ENCODE measurements at places on chromosomes 1 and 21. TPM values are rescaled to one million over a fixed set of nuclear protein-coding genes. Genes with fewer than 3 reads are reported as not detected.

DNA sequence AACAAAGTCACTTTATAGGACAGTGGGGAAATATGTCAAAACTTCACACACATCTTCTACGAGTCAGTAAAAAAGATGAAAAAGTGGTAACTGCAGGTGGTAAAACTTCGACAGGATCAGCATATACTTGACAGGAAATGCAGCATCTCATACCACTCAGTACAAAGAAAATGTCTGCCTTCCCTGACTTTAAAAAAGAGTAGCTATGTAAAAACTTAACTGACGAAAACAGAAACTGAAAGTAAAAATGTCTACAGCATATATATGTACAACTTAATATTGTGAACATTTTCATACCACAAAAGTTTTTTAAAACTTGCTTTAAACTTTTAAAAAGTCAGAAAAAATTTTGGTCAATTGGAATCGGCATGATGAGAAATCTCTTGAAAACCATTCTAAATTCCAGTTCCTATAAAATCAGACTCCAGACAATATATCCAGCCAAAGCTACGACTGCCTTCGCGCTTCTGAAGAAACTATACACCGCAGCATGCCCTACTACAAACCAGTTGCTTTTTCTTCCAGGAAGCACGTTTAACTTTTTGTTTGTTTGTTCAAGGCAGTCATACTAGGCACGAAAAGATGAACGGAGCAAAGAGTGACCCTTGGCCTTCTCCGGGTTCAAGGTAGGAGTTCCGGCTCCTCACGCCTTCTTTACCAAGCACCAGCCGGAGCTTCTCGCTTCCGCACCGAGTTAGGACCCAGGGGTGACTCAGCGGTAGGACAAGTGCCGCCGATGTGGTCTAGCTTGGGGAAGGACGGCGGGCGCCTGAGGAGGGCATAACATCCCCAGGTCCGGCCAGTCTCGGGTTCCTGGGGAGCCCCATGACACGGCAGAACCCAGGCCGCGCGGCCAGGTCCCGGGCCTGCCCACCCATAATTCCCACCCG, 612 bp downstream of the PSMA5 start:
- H3K27me3 ChIP-seq, result no peaks in the 10 kb centered on the region
- peak overlapping the region; percentile 43 for H3K4me3 ChIP-seq
- H3K36me3 ChIP-seq, result peaks cover 6% of the 10 kb centered on the region
- H3K27ac ChIP-seq, result peak overlapping the region; percentile 51
- DNase-seq, result no peak
- peaks cover 16% of the 10 kb centered on the region for H3K4me1 ChIP-seq

DNA sequence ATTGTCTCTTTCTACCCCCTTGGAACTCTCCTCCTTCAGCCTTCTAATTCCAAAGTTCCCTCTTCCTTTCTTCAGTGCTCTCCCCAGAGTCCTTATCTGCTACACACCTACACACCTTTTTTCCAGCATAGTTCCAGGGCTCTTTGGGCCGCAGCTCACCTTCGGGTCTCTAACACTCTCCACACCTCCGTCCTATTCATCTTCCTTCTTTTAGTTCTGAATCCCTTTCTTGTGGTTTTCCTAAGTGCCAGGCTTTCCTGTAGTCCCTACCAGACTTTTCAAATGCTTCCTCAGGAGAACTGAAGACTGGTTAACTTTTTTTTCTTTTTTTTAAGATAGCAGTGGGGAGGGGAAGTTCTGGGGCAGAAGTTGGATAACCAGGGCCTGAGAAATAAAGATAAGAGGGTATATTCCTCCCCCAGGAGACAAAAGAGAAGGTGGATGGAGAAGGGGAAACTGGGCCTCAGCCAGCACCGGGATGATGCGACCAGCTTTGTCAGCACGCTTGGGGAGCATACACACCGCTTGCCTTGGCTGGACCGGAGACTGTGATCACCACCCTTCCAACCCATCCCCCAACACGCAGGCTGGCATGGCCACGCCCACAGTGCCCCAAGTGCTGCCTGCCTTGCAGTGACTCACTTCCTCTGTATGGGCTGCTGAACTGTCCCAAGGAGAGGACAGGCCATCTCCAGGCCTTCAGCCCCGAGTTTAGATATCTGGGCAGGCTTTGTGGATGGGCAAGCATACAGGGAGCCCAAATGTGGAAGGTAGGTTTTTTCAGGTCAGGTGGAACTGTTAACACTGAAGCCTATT, 2.5 kb upstream of the CERS2 start:
- DNase-seq, result peak; percentile 82
- peaks cover 9% of the 10 kb centered on the region for H3K4me1 ChIP-seq
- H3K27ac ChIP-seq, result peak overlapping the region; percentile 51
- no peak overlapping the region for H3K4me3 ChIP-seq

GRCh38 chr1:220430059-220430458, 97.9 kb upstream of the MARK1 start:
- no peaks in the 10 kb centered on the region for H3K36me3 ChIP-seq
- DNase-seq, result no peak
- H3K27ac ChIP-seq, result no peak overlapping the region

NPHS2 gene
- polyA plus RNA-seq, result not detected

DNA sequence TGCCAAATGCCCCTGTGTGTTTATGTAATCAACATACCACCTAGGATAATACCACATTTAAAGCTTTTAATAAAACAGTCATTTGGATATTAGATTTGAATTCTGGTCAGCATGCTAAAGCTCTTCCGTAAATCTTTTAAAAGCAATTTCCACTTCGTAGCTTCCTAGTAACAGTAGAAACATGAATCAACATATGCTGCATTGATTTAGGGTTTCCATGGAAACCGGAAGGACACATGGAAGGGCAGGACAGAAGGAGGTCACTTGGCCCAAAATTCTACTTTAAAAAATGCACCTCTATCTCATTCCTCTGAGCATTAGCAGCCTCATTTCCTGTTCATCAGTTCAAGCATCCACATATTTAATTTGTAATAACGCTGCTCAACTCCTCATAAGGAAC, 8.1 kb downstream of the RGS8 start:
- no peaks in the 10 kb centered on the region for H3K36me3 ChIP-seq
- no peak overlapping the region for H3K4me3 ChIP-seq
- no peak for DNase-seq
- no peaks in the 10 kb centered on the region for H3K4me1 ChIP-seq

DNA sequence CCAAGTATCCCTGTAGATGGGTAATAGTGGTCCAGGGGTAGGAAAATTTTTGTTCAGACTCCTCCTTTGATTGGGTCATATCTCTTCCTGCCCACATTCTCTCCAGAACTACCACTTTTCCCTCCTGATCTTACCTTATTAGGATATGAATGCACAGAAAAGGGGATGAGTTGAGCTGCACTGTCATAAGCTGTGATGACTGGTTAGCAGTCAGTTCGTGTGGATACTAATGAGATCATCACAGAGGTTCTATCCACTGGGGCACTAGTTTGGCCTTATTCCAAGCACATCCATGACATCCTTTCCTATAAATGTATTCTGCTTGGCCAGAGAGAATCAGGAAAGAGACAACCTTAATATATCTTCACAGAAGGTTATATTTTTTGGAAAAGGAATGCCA, 22.1 kb upstream of the TBX15 start:
- H3K36me3 ChIP-seq, result no peaks in the 10 kb centered on the region
- no peak overlapping the region for H3K27ac ChIP-seq
- no peaks in the 10 kb centered on the region for H3K27me3 ChIP-seq

DNA sequence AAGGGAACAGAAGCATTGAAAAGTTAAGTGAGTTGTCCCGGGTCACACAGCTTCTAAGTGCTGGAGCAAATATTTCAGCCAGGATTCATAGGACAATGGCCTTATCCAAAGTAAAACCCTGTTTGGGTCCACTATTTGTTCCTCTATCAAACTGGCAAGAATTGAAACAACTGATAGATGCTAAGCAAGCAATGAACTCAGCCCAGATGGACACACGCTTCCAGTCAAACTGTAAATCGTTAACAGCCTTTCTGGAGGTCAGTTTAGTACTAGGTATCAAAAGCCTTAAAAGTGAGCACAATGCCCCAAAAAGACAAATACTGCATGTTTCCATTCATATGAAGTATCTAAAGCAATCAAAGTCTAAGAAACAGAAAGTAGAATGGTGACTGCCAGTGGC, 779 bp upstream of the SVBP start:
- H3K4me3 ChIP-seq, result no peak overlapping the region
- H3K27me3 ChIP-seq, result no peaks in the 10 kb centered on the region
- no peaks in the 10 kb centered on the region for H3K4me1 ChIP-seq
- H3K36me3 ChIP-seq, result no peaks in the 10 kb centered on the region
- DNase-seq, result no peak
- H3K27ac ChIP-seq, result no peak overlapping the region
